Karpas-422 (cell line): ENCODE measurements at places on chromosomes 1 and 21. TPM values are rescaled to one million over a fixed set of nuclear protein-coding genes. Genes with fewer than 3 reads are reported as not detected.

The LTN1 gene
- total RNA-seq = 13.3 and 48.9 TPM in 2 replicates

The FMOD gene
- total RNA-seq = 2.2 and 3.6 TPM in 2 replicates

The TADA1 gene
- 14.1 and 26.6 TPM in 2 replicates for total RNA-seq

The OR2G6 gene
- total RNA-seq = not detected in 2 replicates

The PSEN2 gene
- not detected in 2 replicates for total RNA-seq

DNA sequence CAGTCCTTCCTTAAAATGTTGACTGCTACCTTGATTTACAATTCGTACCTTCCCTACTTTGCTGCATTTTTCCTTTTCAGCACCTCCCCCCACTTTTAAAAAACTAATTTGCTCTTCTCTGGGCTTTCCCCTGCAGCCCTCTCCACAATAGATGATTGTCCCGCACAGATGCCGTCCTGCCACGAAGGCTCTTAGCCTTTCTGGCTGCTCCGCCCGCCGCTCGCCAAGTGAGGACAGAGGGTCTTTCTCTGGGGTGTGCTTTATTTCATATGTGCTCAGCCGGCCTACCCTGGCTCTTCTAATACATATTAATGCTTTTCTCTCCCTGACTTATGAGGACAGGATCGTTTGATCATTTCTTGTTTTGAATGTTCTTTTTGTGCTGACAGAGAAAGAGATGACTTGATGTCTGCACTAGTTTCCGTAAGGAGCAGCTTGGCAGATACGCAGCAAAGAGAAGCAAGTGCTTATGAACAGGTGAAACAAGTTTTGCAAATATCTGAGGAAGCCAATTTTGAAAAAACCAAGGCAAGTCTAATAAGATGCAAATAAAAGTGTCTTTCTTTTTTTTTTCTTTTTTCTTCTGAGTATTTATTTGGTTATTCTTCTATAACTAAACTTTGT is 60.6 kb downstream of the SDCCAG8 start:
- H3K27me3 ChIP-seq = no peaks in the 10 kb centered on the region
- no peak overlapping the region for H3K4me3 ChIP-seq
- no peak overlapping the region for H3K27ac ChIP-seq
- no peaks in the 10 kb centered on the region for H3K36me3 ChIP-seq

DNA sequence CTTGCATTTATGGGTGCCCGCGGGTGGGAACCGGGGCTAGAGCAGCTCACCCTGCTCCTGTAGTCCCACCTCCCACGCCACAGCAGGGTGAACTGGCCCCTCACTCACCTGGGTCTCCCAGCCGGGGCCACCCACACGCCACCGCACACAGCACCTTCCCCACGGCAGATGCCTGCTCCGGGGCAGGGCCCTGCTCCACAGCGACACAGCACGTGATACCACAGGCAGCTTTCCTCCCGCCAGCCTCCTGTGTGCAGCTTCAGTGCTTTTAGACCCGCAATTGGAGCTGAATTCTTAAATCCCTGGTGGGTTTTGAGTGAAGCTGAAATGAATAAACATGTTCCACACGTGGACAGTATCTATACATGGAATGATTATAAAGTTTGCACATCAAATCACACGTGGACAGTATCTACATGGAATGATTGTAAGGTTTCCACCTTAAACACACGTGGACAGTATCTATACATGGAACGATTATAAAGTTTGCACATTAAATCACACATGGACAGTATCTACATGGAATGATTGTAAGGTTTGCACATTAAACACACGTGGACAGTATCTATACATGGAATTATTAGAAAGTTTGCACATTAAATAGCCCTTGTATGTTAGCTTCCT is 93.1 kb upstream of the COL6A1 start:
- no peak overlapping the region for H3K4me3 ChIP-seq
- no peak for DNase-seq

- DNase-seq = no peak
- H3K27ac ChIP-seq = no peak overlapping the region
- H3K4me3 ChIP-seq = no peak overlapping the region
- H3K36me3 ChIP-seq = peaks cover 91% of the 10 kb centered on the region
- no peaks in the 10 kb centered on the region for H3K27me3 ChIP-seq
These were observed 9.3 kb downstream of the PABPC4 start for GRCh38 chr1:39567302-39567701.

DNA sequence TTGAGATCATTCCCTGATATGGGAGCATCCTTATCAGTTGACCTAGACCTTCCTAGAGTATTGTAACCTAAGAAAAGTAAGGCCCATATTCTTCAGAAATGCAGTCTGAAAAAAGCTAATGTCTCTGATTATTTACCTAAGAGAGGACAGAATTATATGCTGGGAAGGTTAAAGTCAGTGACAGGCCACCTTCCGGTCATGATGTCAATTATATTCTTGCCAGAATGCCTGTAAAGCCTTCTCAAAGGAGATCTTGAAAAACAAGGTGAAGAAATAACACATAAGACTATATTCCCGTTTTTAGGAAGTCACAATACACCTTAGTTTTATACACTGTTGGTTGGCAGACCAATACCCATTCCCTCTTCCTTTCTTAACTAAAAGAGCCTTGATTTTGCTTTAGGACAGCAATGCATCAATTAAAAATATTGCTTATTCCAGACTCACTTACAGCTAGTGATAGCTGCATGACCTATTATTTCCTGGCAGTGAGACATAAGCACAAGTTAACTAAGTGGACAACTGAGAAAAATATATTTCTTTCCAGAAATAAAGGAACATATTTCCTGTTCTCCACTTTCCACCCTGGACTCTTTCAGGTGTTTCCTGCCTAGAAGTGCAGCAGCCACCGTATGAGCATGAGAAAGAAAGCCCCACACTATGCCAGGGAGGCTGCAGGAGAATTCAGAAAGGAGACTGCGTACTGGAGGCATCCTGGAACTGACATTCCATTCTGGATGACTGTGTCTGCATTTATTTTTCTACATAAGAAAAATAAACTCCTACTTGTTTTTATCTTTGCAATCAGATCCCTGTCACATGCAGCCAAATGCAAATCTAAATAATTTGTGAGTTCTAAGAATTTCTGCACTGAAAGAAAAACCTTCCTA is 332.9 kb upstream of the PTBP2 start:
- H3K4me1 ChIP-seq = no peaks in the 10 kb centered on the region
- no peaks in the 10 kb centered on the region for H3K36me3 ChIP-seq
- no peak overlapping the region for H3K27ac ChIP-seq
- no peak for DNase-seq
- no peak overlapping the region for H3K4me3 ChIP-seq

DNA sequence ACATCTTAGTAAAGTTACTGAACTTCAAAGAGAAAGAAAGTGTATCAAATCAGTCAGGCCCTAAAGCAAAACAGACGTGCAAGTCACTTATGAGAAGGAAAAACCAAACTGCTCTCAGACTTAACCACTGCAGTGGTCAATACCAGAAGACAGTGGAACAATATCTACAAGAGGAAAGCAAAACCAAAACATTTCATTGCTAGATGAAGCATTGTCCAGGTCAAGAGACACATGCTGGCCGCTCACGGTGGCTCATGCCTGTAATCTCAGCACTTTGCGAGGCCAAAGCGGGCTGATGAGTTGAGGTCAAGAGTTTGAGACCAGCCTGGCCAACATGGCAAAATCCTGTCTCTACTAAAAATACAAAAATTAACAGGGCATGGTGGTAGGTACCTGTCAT is 82.0 kb upstream of the MROH9 start:
- no peaks in the 10 kb centered on the region for H3K36me3 ChIP-seq
- H3K4me3 ChIP-seq = no peak overlapping the region
- no peaks in the 10 kb centered on the region for H3K4me1 ChIP-seq
- H3K27me3 ChIP-seq = no peaks in the 10 kb centered on the region
- no peak for DNase-seq
- H3K27ac ChIP-seq = no peak overlapping the region

DNA sequence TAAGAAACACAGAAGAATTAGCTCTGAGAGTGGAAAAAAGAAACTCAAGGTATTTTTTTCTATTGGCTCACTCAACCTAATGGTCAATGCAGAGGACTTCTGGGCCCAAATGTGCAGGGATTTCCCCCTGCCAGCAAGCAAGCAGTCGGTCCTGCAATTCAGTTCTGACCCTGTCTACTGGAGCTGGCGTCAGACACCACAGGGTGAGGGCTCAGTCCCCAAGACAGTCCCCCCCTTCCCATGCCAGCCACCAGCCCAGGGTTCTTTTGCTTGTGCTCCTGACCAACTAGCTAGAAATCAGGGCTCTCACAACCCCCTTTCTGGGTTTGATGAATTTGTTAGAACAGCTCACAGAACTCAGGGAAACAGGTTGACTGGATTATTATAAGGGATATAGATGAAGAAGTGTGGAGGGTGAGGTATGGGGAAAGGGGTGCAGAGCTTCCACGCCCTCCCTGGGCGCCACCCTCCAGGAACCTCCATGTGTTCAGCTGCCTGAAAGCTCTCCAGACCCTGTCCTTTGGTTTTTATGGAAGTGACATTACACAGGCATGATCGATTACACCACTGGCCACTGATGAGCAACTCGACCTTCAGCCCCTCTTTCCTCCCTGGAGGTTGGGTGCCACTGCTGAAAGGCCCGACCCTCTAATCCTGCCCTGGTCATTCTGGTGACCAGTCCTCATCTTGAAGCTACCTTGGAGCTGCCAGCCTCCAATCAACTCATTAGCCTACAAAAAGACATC is 22.5 kb upstream of the PWP2 start:
- H3K27ac ChIP-seq = no peak overlapping the region
- peaks cover 29% of the 10 kb centered on the region; the same call in 1 of the 2 replicates for H3K36me3 ChIP-seq
- no peak for DNase-seq
- H3K4me3 ChIP-seq = no peak overlapping the region

DNA sequence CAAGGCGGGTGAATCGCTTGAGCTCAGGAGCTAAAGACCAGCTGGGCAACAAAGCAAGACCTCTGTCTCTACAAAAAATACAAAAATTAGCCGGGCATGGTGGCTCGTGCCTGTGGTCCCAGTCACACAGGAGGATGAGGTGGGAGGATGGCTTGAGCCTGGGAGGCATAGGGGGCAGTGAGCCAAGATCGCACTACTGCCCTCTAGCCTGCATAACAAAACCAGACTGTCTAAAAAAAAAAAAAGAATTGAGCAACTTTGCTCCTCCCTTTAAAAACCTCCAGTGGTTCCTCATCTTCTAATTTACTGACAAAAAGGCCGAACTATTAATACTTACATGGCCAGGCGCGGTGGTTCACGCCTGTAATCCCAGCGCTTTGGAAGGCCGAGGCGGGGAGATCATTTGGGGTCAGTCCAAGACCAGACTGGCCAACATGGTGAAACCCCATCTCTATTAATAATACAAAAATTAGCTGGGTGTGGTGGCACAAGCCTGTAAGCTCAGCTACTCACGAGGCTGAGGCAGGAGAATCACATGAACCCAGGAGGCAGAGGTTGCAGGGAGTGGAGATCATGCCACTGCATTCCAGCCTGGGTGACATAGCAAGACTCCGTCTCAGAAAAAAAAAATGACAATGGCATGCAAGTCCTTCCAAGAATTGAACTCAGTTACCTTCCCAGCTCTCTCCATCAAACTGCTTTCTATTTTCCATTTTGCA is 4.4 kb downstream of the ACBD3 start:
- peaks cover 39% of the 10 kb centered on the region for H3K4me1 ChIP-seq
- peaks cover 14% of the 10 kb centered on the region; the same call in 1 of the 2 replicates for H3K36me3 ChIP-seq
- DNase-seq = peak; percentile 80
- H3K27ac ChIP-seq = peak overlapping the region; percentile 54

DNA sequence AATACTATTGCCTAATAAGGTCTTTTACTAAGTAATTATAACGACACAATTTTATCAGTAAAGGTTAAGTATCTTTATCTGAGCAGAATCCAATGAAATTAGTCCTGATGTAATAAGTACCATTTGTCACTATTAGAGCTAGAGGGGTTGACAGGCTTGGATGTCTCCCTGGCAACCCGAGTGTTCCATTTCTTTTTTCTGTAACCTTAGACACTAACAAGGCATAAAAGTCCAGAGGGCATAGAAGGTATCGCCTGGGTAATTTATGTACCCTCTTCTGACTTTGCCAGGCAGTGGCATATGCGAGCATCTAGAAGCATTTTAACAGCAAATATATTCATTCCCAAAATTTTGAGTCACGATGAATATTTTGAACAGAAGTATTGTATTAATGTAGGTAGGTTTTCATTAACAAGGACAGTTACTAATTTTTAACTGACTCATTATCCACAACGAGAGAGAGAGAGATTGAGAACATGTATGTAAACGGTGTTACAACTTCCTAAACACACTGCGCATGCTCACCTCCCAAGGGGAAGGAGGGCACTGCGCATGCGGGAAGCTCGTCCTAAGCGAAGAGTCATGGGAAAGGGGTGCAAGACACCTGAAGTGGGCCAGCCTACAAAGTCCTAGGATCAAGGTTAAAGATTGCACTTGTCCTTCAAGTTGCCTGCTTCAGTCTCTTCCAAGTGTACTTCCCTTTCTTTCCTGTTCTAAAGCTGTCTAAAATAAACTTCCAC is 423.9 kb downstream of the DSCAM start:
- no peak for DNase-seq
- no peak overlapping the region for H3K27ac ChIP-seq
- H3K36me3 ChIP-seq = no peaks in the 10 kb centered on the region
- H3K4me3 ChIP-seq = no peak overlapping the region
- no peaks in the 10 kb centered on the region for H3K4me1 ChIP-seq

DNA sequence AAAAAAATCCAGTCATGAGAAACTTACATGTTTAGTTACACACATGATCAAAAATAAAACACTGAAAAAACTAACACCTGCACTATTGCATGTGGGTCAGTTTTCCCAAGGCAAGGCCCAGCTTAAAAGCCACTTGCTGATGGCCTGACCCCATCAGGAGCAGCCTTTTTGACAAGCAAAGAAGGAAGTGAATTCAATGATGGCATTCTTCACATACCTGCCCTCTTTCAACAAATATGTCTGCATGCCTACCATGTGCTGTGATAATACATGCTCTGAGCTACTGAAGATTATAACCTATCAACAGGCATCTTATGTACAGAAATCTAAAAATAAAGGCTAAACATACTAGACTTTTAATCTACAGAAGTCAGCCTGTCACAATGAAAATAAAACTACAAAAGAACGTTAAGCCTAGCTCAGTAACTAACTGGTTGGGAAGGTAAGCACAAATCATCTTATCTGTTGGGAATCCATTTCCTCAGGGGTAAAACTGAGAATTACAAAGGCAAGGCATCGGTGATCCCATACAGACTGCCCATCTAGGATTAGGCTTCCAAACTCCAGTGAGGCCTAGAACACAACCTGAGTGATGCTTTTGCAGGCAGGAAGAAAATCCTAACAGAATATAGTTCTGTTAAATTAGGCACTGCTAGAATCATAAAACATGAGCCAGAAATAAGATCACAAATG is 14.5 kb downstream of the SORT1 start:
- no peak overlapping the region for H3K4me3 ChIP-seq
